ENCODE measurements at places on chromosomes 16 and 17.

- H3K4me1 ChIP-seq: no peaks in the 10 kb centered on the region
- H3K4me3 ChIP-seq: no peak overlapping the region
- DNase-seq: no peak
- no peaks in the 10 kb centered on the region for H3K27me3 ChIP-seq
- peaks cover 38% of the 10 kb centered on the region for H3K36me3 ChIP-seq
These were observed 38.1 kb downstream of the CMC2 start for GRCh38 chr16:80968386-80969113.

- peaks cover 5% of the 10 kb centered on the region for H3K36me3 ChIP-seq
- H3K27me3 ChIP-seq: no peaks in the 10 kb centered on the region
- no peak for DNase-seq
These were observed 586 bp downstream of the MEAK7 start for GRCh38 chr16:84503751-84504395.

- H3K27me3 ChIP-seq: no peaks in the 10 kb centered on the region
- DNase-seq: no peak
- H3K4me3 ChIP-seq: no peak overlapping the region
- no peak overlapping the region for H3K27ac ChIP-seq
- H3K36me3 ChIP-seq: no peaks in the 10 kb centered on the region
These were observed 26.6 kb upstream of the YPEL2 start for GRCh38 chr17:59304811-59305210.

- no peak overlapping the region for H3K4me3 ChIP-seq
- DNase-seq: no peak
- H3K4me1 ChIP-seq: no peaks in the 10 kb centered on the region
- no peak overlapping the region for H3K27ac ChIP-seq
These were observed 64.0 kb upstream of the SOX9 start for GRCh38 chr17:72056727-72057290.

DNA sequence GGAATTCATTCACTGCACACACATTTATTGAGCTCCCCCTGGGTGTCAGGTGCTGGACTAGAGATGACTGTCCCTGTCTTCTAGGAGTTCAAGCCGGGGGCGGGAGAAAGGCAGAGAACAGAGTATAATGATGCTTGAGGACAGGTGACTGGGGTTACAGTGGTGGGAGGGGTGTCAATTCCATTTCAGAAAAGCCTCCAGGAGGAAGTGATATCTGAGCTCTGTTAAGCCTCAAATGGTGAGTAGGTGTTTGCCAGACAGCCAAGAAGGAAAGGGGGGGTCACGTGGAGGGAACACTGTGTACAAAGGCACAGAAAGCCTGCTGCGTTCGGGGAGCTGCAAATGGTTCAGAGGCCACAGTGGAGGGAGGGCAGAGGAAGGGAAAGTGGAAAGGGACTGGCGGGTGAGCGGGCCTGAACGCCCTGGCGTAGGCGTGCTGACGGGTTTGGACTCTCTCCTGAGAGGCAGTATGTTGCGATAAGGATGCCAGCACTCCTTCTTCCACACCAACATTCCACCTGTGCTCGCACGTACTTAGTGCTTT is 9.7 kb upstream of the NXPH3 start:
- peaks cover 24% of the 10 kb centered on the region for H3K27me3 ChIP-seq
- peaks cover 10% of the 10 kb centered on the region for H3K4me1 ChIP-seq
- no peak overlapping the region for H3K4me3 ChIP-seq
- DNase-seq: no peak
- no peaks in the 10 kb centered on the region for H3K36me3 ChIP-seq

- no peak overlapping the region for H3K27ac ChIP-seq
- H3K27me3 ChIP-seq: no peaks in the 10 kb centered on the region
- DNase-seq: no peak
These were observed 7.1 kb upstream of the ZNF213 start for GRCh38 chr16:3127745-3128144.

- H3K4me3 ChIP-seq: peak overlapping the region; percentile 99
- H3K27me3 ChIP-seq: no peaks in the 10 kb centered on the region
- peaks cover 12% of the 10 kb centered on the region for H3K4me1 ChIP-seq
- DNase-seq: peak; percentile 45
- H3K36me3 ChIP-seq: peaks cover 24% of the 10 kb centered on the region
- peak overlapping the region; percentile 56 for H3K27ac ChIP-seq
These were observed 412 bp downstream of the EPN2 start for GRCh38 chr17:19237389-19238166.

DNA sequence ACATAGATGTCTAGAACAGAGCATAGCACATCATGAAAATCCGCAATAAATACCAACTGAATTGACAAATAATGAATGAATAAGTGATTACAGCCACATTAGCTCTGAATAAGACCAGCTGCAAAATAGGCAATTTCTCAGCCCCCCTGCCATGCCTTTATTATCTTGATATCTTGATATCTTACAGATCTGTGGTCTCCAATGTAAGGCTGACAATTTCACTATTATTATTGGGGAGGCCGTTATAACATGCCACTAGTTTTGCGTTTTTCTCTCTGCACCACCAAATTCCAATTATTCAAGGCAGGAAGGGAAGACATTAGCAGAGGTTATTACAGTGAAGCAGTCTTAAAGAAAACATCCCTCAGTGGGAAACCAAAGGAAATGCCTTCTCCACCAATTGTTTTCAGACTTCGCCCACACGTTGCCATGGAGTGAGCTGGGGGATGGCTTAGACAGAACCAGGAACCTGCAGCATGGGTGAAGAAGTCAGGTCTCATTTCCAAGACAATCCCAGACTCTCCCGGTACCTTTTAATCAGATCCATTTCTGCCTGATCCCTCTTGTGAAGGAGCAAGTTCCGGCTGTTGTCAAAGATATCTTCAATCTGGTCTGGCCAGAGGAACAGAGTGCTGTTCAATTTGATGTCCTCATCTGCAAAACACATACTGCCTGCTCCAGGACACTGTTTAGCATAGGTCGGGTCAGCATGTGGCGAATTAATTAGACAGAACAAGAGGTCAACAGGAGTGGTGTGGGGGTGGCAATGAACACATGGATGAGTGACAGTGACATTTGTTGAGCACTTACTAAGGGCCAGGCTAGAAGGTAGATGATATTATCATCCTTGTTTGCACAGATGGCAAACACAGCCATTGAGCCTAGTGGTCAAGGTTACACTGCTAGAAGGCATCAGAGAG is 46.4 kb downstream of the DNAH3 start:
- no peak for DNase-seq
- H3K4me3 ChIP-seq: no peak overlapping the region
- H3K4me1 ChIP-seq: peaks cover 15% of the 10 kb centered on the region
- H3K27ac ChIP-seq: no peak overlapping the region

GRCh38 chr16:180101-180675 is at the start of gene HBQ1:
Gene HBQ1, plus strand, starts transcription at chr16:180459. Its CDS starts 28 bp downstream, at chr16:180487.
- peaks cover 35% of the 10 kb centered on the region for H3K27me3 ChIP-seq
- no peaks in the 10 kb centered on the region for H3K4me1 ChIP-seq
- H3K4me3 ChIP-seq: peak within 1 kb of the TSS; percentile 49
- peak; percentile 31 for DNase-seq
- H3K27ac ChIP-seq: no peak within 1 kb of the TSS
- H3K36me3 ChIP-seq: peaks cover 10% of the 10 kb centered on the region

- H3K27me3 ChIP-seq: no peaks in the 10 kb centered on the region
- H3K4me3 ChIP-seq: no peak overlapping the region
- H3K4me1 ChIP-seq: peaks cover 25% of the 10 kb centered on the region
- no peak for DNase-seq
- H3K27ac ChIP-seq: no peak overlapping the region
These were observed 52.8 kb downstream of the SOCS1 start for GRCh38 chr16:11203111-11203623.

GRCh38 chr16:61005952-61006351 is 1030.3 kb downstream of the CDH8 start:
- H3K4me3 ChIP-seq: no peak overlapping the region
- no peak overlapping the region for H3K27ac ChIP-seq
- DNase-seq: no peak
- no peaks in the 10 kb centered on the region for H3K4me1 ChIP-seq
- no peaks in the 10 kb centered on the region for H3K36me3 ChIP-seq
- no peaks in the 10 kb centered on the region for H3K27me3 ChIP-seq

GRCh38 chr17:77456951-77457548 is 316.3 kb downstream of the SEC14L1 start:
- H3K4me3 ChIP-seq: no peak overlapping the region
- no peak overlapping the region for H3K27ac ChIP-seq
- peaks cover 34% of the 10 kb centered on the region for H3K36me3 ChIP-seq
- H3K27me3 ChIP-seq: no peaks in the 10 kb centered on the region
- H3K4me1 ChIP-seq: peaks cover 34% of the 10 kb centered on the region

DNA sequence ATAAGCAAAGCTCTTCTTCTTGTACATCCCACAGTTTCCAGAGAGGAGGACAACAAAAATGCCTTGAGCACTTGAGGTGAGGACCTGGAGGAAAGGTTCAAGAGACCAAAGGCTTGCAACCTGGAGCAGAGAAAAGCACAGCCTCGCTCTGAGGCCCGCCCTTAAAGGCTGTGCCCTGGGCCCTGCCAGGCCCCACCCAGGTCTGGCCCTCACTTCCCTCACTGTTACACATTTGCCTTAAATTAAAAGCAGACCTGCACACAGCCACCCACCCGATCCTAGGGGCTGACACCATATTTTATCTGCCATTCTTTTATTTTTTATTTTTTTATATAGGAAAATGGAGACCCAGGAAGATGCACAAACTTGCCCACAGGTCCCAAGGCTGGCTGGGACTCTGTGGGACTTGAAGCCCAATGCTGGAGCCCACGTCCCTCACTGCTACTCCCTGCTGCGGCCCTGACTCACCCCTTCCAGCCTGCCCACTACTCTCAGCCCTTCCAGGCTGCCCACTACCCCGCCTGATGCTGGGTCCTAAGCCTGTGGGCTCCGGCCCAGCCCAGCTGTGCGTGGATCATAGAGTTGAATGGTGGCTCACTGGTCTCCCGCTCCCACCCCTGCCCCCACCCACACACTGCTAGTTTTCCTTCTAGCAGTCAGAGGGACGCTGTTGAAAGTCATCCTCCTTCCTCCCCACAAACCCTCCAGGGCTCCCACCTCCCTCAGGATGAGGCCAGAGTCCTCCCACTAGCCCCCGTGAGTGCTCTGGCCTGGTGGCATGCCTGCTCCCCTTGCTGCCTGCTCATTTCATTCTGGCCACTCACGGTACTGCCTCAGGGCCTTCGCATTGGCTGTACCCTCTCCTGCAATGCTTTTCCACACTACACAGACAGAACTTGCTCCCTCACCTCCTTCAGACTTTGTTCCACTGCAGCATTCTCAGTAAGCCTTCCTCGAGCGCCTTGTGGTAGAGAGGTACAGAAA is 77.6 kb upstream of the MED9 start:
- peaks cover 37% of the 10 kb centered on the region for H3K27me3 ChIP-seq
- DNase-seq: no peak
- no peaks in the 10 kb centered on the region for H3K36me3 ChIP-seq
- H3K27ac ChIP-seq: no peak overlapping the region
- peak overlapping the region; percentile 23 for H3K4me3 ChIP-seq

DNA sequence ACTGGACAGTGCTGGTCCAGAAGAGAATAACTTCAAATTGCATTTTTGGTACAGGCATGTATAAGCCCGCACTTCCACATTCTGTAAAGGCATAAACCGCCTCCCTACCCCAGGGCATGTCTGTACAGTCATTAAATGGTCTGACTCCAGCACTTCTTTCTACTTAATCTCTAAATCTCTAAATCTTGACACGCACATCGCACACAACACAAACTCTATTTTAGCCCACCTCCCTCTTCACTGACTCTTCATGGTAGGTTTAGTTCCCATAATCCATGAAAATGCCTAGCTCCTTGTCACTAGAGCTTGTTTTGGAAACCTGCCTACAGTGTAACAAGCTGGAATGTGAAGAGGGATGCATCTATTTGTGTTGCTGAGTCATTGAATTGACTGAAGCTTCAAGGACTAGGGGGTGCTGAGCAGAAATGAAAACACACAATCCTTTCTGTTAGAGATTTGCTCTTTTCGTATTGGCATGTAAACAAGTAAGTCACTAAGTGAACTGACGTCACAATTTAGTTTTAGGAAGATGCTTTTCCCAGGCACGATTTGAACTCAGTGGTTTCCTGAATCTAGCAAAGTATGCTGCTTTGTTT is 1.6 kb upstream of the DUSP14 start:
- H3K4me1 ChIP-seq: peaks cover 16% of the 10 kb centered on the region
- no peaks in the 10 kb centered on the region for H3K27me3 ChIP-seq
- no peak for DNase-seq
- no peaks in the 10 kb centered on the region for H3K36me3 ChIP-seq

- peaks cover 22% of the 10 kb centered on the region for H3K36me3 ChIP-seq
- H3K27me3 ChIP-seq: peaks cover 2% of the 10 kb centered on the region
- DNase-seq: no peak
- H3K4me3 ChIP-seq: no peak overlapping the region
- H3K27ac ChIP-seq: no peak overlapping the region
- H3K4me1 ChIP-seq: peaks cover 12% of the 10 kb centered on the region
These were observed 3.5 kb upstream of the NLRC3 start for GRCh38 chr16:3580686-3581085.

GRCh38 chr17:57357830-57358430 is 101.6 kb downstream of the MSI2 start:
- no peak for DNase-seq
- peaks cover 29% of the 10 kb centered on the region for H3K4me1 ChIP-seq
- no peaks in the 10 kb centered on the region for H3K36me3 ChIP-seq
- H3K4me3 ChIP-seq: no peak overlapping the region
- peak overlapping the region; percentile 89 for H3K27ac ChIP-seq

DNA sequence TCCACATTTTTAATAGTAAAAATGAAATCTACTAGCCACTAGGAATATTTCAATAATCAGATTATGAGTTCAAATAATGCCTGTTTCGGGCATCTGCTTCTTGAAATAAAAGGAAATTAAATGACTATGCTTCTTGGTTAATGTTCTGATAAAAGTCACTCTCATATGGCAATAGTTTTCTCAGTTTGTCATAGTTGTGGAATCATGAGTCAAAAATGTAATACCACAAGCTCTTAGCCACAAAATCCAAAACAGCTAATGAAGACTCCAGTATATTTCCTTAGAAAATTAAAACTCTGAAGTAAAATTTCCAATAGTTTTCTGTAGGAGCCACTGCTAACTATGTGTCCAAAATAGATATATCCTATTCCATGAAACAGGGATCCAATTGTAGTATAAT is 676.3 kb upstream of the CDH8 start:
- peaks cover 5% of the 10 kb centered on the region for H3K4me1 ChIP-seq
- no peak overlapping the region for H3K4me3 ChIP-seq
- H3K36me3 ChIP-seq: no peaks in the 10 kb centered on the region

GRCh38 chr16:12576878-12577277 is 226.8 kb downstream of the CPPED1 start:
- H3K36me3 ChIP-seq: no peaks in the 10 kb centered on the region
- no peaks in the 10 kb centered on the region for H3K27me3 ChIP-seq
- no peak for DNase-seq
- H3K4me3 ChIP-seq: no peak overlapping the region

DNA sequence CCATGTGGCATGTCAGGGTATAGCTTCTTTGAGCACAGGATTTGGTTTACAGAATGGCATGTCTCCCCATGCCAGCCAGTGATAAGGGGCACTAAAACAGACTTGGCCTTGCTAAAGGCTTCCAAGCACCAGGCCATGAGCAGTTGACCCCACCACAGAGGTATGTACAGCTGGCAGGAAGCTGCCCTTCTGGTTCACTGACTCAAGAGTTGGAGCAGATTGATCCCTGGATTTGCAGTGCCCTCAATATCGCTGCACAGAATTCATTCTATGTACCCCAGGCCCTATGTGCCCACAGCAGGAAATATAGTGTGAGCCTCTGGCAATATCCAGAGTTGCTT is 24.3 kb downstream of the HLF start:
- no peak overlapping the region for H3K27ac ChIP-seq
- no peaks in the 10 kb centered on the region for H3K36me3 ChIP-seq
- no peaks in the 10 kb centered on the region for H3K27me3 ChIP-seq

- no peak overlapping the region for H3K4me3 ChIP-seq
- no peaks in the 10 kb centered on the region for H3K36me3 ChIP-seq
- no peak overlapping the region for H3K27ac ChIP-seq
- peaks cover 6% of the 10 kb centered on the region for H3K4me1 ChIP-seq
- no peak for DNase-seq
These were observed 29.5 kb downstream of the DRC3 start for GRCh38 chr17:18002171-18002570.
